Stomach (tissue), 19 donors: ENCODE measurements at places on chromosomes 2 and 18. TPM values are rescaled to one million over a fixed set of nuclear protein-coding genes. Genes with fewer than 3 reads are reported as not detected.

Gene SCN9A
- total RNA-seq, result 15.8 TPM

Gene SPATS2L
- total RNA-seq, result 99.3 TPM

Gene CNRIP1
- 22.4 TPM for total RNA-seq

Gene MRPL19
- total RNA-seq, result 40.4 TPM

Gene UCN
- total RNA-seq, result not detected

Gene RNU2-63P
- not detected for total RNA-seq

Gene CYP27A1
- total RNA-seq, result 546 TPM

Gene RNF125
- 3.0 TPM for total RNA-seq

Gene IL36RN
- not detected for total RNA-seq

Gene VWC2L
- not detected for total RNA-seq

Gene TUBA4B
- total RNA-seq, result not detected

Gene EGR4
- total RNA-seq, result not detected

Gene GKN1
- 380 TPM for total RNA-seq

Gene GALNT13
- total RNA-seq, result 1.2 TPM

Gene CNDP2
- 111 TPM for total RNA-seq

Gene PTPRN
- 11.3 TPM for total RNA-seq

Gene UBE2E3
- 560 TPM for total RNA-seq

Gene ANKRD62
- not detected for total RNA-seq

Gene SULT1C2
- total RNA-seq, result 96.0 TPM

Gene DSG2
- 49.7 TPM for total RNA-seq

Gene FEV
- not detected for total RNA-seq

Gene MLPH
- 436 TPM for total RNA-seq

Gene TMEM185B
- 28.6 TPM for total RNA-seq

Gene NT5DC4
- not detected for total RNA-seq

Gene SERPINB4
- not detected for total RNA-seq

Gene C2orf66
- total RNA-seq, result not detected

Gene NOSTRIN
- total RNA-seq, result 71.2 TPM

Gene LMAN1
- total RNA-seq, result 44.2 TPM

Gene NEB
- 1.3 TPM for total RNA-seq

Gene INHBB
- total RNA-seq, result 0.89 TPM

Gene CLEC4F
- not detected for total RNA-seq

Gene CPO
- total RNA-seq, result 0.37 TPM

Gene ORMDL1
- 103 TPM for total RNA-seq

Gene IL36A
- not detected for total RNA-seq

Gene TLX2
- not detected for total RNA-seq

Gene ATP8B1
- 77.6 TPM for total RNA-seq

Gene STON1
- total RNA-seq, result 34.3 TPM

Gene CAPN14
- not detected for total RNA-seq

Gene ICOS
- 9.3 TPM for total RNA-seq

Gene GPR55
- total RNA-seq, result not detected

Gene GPR155
- total RNA-seq, result 33.9 TPM
